ENCODE measurements at places on chromosomes 1 and 21. TPM values are rescaled to one million over a fixed set of nuclear protein-coding genes. Genes with fewer than 3 reads are reported as not detected.

KRTAP12-3 gene
- total RNA-seq = not detected

KCNA2 gene
- total RNA-seq = not detected

DNA sequence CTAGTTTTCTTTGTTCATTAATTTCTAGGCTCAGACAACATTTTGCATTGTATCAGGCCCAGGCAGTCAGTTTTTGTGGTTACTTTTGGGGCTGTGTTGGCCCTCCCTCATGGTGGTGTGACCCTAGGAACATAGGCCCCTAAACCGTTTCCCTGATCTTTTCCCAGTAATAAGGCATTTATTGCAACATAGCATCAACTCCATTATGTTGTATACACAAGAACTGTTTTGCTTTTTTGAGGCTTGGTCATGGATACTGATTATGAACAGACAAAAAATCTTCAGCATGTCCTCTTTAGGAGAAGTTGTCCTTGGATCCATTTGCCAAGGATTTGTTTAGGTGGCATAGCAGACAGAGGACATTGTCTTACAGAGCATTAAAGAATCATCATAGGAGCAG is 10.3 kb downstream of the B3GALT2 start:
- no peak for DNase-seq

GRCh38 chr1:20486457-20487235 is 636 bp upstream of the CAMK2N1 start:
- DNase-seq = peak; percentile 42

GRCh38 chr1:48405400-48405799 is 66.6 kb downstream of the SPATA6 start:
- no peak for DNase-seq

GRCh38 chr1:21801100-21801499 is 11.0 kb upstream of the LDLRAD2 start:
- DNase-seq = peak; percentile 37

ERICH3 gene
- not detected for total RNA-seq

DNA sequence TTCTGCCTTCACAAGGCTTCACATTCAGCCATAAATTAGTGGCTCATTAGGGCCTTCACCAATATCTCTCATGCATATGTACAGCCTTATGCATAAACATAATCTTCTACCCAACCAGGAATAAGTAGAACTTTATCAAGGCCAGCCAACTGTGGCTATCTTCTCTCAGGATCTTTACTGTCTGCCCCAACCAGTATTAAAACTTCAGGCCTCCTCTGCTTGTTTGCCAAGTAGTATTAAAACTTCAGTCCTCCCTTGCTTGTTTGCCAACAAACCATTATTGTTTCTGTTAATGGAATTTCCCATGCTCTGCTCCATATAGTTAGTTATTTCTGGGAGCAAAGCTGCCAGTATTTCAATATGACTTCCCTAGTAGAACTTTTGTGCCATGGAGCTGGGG is 80.1 kb downstream of the SLC5A9 start:
- no peak for DNase-seq

GRCh38 chr1:96997717-96998116 is 276.1 kb downstream of the PTBP2 start:
- no peak for DNase-seq

SLC35F3 gene
- not detected for total RNA-seq

CA6 gene
- total RNA-seq = not detected

GRCh38 chr1:16418823-16419425 is 18.3 kb downstream of the SPATA21 start:
- DNase-seq = no peak

- DNase-seq = peak; percentile 12
These were observed 481 bp downstream of the CCDC163 start for GRCh38 chr1:45499415-45499769.

HAO2 gene
- total RNA-seq = not detected

DNA sequence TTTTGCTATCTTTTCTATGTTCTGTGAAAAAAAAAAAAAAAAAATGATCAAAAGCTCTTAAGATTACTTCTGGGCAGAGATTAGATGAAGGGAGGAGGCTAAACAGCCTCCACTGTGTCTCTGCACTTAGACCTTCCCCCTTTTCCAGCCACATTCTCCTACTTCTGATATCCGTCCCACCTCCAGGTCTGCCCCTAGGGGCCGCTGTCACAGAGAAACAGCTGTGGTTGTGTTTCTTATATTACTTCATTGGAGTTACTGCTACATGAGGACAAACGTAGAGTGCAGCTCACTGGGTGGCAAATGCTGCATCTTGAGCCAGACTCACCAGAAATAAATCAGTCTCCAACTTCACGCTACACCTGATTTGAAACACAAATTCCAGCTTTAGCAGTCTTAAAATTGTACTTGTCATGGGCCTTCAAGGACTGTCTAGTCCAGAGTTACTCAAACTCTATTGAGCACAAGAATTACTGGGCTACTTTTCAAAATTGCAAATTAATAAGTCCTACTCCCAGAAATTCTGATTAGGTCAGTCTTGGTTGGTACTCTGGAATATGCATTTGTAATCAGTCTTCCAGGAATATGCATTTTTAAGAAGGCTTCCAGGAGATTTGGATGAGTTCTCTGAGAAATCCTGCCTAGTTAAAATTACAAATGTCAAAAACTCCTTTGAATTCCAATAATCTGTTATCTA is 125.2 kb upstream of the PTBP2 start:
- peak; percentile 31 for DNase-seq

DNA sequence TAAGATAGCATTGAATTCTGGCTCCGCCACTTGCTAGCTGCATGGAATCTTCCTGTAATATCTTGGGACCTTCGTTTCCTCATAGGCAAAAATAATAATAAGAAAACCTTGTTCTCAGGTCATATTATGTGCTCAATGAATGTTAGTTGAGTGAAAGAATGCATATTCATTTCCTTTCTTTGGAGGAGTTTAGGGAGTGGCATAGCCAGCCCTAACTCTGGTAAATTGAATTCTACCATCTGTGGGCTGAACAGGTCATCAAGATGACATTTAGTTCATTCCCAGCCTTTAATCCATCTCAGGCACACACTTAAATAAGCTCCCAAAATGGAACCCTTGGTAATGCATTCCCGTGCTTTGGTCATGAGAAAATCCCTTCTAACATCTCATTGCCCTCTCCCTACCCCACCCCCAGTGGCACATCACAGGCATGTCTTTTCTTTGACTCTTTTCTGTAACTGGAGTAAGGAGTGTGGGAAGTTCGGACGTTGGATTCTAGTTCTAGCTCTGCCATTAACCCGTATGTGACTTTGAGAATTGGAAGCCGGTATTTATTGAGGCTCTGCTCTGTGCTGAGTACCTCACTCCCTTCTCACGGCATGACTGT is 13.2 kb upstream of the MYOG start:
- DNase-seq = no peak

DNA sequence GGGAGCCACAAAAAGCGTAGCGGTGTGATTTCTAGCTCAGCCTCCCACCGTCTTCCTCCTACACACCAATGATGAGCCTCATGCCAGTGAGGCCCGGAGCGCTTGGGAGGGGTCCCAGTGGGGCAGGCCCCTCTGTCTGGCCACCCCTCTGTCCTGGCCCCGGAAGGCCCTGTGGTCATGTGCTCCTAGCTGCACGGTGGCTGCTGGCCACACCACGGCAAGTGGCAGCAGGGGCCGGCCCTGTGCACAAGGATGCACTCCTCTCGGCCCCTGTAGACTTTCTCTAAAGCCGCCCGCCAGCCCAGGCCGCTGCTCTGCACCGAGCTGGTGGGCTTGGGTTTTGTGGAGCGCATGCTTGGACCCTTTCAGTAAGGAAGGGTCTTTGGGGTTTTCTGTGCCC is 53.6 kb downstream of the KCNAB2 start:
- no peak for DNase-seq

DNA sequence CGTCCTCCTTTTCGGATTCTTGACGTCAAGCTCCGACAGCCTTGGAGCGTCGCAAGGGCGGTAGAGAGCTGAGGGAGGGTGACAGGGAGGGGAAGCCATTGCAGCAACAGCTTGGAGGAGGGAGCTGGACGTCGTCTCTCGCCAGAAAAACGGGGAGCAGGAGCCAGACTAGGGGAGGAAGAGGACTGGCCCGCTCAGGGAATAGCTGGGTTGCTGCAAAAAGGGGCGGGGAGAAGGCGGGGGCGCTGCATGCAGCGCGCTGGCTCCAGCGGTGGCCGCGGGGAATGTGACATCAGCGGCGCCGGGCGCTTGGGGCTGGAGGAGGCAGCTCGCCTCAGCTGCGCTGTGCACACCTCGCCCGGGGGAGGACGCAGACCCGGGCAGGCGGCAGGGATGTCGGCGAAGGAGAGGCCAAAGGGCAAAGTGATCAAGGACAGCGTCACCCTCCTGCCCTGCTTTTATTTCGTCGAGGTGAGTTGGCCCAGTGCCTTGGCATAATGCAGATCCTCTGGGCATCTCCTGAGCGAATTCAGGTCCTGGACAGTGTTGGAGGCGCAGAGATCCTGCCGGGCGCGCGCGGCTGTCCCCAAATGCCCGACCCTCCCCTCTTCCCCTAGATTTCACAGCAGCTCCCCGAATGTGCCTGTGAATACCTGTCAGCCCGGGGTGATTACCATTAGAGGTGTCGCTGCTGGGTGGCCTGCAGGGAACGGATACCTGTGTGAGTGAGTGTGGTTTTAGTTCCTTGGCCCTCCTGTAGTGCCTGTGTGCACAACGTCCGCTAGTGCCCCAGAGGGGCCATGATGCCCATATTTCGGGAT is at the start of gene PLPPR4:
Gene PLPPR4, plus strand, starts transcription at position 292 of the 821 bp plus-strand sequence. Its CDS starts 102 bp downstream, at position 394.
- DNase-seq = peak; percentile 24

DNA sequence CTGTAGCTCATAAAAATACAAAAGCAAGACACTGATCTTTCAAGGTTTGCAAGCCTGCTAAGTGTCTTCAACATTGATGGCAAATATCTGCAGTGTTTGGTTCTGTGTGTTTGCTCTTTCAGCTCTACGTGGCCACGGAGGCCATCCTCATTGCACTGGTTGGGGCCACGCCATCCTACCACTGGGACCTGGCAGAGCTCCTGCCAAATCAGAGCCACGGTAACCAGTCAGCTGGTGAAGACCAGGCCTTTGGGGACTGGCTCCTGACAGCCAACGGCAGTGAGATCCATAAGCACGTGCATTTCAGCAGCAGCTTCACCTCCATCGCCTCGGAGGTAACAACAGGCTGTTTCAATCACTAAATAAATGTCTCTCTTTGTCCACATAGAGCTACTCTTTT is 15.6 kb downstream of the SLC22A15 start:
- no peak for DNase-seq

ZNF593OS gene
- not detected for total RNA-seq

DNA sequence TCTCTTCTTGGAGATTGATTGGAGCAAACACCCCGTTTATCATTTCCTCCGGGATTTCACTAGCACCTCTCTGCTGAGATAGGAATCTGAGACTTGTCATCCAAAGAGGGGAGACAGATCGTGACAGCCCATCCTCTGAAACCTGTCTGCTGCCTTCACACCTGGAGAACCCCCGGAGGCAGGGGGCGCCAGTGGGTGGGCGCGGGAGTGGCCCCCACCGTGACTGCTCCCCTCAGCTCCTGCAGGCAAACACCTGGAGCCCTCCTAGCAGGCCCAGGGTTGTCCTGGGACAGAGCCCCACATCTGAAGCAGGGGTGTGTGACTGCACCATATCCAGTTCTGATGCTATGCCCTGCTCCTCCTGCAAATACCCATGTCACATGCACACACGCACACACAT is 209.5 kb upstream of the POU3F1 start:
- DNase-seq = no peak

GRCh38 chr1:173853074-173853473 is 14.7 kb downstream of the GAS5 start:
- peak; percentile 96 for DNase-seq

- DNase-seq = no peak
These were observed 8.5 kb downstream of the TMEM9 start for GRCh38 chr1:201145816-201146215.

GRCh38 chr1:50271968-50272578 is 151.2 kb downstream of the DMRTA2 start:
- peak; percentile 3 for DNase-seq

FAM72A gene
- 9.4 TPM for total RNA-seq

DNA sequence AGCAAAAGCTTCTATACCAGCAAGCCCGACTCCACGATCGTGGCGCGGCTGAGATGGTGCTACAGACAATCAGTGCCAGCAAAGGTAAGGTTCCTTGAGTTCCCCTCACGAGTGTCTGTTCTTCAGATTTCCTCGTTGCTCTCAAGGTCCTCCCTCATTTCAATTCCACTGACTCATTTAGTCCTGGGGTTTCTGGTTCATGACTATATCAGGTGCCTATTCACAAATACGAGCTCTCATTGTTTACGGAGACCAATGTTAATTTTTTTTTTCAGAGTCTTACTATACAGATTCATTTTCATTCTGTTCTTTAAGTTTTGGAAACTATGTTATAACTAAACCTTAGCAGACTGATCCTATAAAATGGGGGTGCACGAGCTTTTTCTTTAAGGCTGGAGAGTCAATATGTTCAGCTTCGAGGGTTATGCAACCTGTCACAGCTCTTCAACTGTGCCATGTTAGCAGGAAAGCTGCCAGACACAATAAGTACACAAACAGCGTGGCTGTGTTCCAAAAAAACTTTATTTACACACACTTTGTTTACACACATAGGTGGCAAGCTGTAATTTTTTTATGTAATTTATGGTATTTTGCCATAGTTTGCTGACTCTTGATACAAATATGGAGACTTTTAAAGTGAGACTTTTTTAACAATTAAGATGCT is 134.3 kb downstream of the ZP4 start:
- no peak for DNase-seq

DNA sequence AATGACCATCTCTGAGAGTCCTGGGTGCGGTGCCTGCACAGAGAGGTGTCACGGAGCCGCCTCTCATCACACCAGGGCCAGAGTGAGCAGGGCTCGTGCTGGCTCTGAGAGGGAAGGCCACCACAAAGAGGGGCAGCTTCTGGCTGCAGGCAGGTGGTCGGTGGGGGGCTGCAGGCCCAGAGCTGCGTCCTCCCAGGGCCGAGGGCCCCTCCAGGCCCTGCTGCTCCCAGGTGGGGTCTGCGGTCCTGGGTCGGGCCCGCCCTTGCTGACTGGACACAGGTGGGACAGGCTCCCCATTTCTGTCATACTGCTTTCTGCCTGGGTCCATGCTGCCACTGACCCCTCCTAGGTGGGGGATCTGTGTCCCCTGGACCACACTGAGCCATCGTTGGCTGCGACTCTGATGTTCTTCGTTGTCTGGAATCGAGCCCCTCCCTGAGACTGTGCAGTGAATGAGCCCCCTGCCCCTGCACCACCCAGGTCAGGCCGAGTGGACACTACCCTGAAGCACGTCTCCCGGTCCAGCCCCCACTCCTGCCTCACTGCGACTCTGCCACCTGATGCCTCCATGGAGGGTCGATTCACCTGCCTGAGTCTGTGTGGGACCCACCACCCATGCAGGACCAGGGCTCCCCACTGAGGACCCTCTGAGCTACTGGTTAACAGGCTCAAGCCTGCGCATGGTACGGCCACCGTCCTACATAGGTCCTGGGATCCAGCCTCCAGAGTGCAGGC is 332.0 kb upstream of the VAMP3 start:
- no peak for DNase-seq

- DNase-seq = no peak
These were observed 32.8 kb upstream of the PKP1 start for GRCh38 chr1:201250326-201251011.

DNA sequence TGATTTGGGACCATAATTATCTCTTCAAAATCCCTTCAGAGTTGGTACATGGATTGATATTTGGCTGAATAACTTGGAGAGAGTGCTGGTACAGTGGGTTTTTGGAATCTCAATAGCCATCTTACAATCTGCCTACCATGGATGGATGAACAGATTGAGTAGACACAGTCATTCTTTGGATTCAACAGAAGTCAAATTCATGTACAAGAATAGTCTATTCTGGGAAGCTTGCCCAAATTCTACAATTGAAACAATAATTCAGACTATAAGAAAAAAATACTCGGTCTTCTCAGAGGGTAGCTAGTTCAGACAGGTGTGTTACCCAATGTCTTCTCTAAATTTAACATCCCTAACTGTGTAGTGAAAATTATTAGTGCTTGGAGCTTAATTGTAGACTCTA is 574.0 kb downstream of the LRRIQ3 start:
- DNase-seq = no peak

GRCh38 chr21:27818847-27819246 is 852.0 kb upstream of the ADAMTS5 start:
- DNase-seq = no peak

All from endothelial cell of umbilical vein (primary cell).